ENCODE measurements at places on chromosomes 6 and 20. TPM values are rescaled to one million over a fixed set of nuclear protein-coding genes. Genes with fewer than 3 reads are reported as not detected.

C4A gene
- total RNA-seq = 2.5 TPM

DNA sequence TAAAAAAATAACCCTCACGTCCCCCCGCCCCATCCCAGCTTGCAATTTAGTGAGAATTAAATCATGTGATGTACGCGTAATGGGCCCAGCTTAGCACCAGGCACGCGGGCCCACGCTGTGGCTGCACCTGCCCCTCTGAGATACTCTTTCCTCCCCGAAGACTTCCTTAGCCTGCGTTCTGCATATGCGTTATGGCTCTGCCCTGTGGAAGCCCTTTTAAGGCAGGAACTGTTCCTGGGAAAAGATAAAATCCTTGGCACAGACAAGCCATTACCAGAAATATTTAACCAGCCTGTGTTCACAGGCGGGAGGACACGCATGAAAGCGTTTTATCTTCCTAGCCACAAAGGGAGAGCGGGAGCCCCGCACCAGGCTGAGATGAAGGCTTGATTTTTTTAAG is 311.0 kb downstream of the LRFN2 start:
- H3K27me3 ChIP-seq = no peaks in the 10 kb centered on the region
- H3K4me1 ChIP-seq = no peaks in the 10 kb centered on the region
- no peak overlapping the region for H3K4me3 ChIP-seq

PCK1 gene
- total RNA-seq = 0.05 TPM

POLR3F gene
- total RNA-seq = 25.5 TPM

POPDC3 gene
- total RNA-seq = 59.6 TPM

ZNF337 gene
- total RNA-seq = 16.6 TPM

HLA-DRA gene
- total RNA-seq = not detected

DNA sequence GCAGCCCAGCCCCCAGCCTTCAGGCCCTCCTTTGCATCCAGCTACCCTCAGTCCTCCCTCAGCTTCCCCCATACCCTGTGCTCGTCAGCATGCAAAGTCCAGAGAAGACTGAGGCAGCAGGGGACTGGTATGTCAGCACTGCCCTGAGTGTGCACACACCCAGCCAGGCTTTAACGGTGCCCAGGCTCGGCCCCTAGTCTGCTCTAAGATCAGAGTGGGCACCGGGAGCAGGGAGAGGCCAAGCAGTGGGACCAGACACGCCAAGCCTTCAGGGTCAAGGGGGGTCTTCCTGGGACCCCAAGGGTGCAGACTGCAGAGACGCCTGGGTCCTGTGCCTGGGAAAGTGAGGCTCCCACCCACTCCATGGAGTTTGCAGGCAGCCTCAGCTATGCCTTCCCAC is 74.7 kb downstream of the GPR63 start:
- no peak for DNase-seq
- no peak overlapping the region for H3K4me3 ChIP-seq
- H3K4me1 ChIP-seq = no peaks in the 10 kb centered on the region
- no peak overlapping the region for H3K27ac ChIP-seq
- no peaks in the 10 kb centered on the region for H3K27me3 ChIP-seq

Measured in SJCRH30 (cell line).